T-helper 22 cell (primary cell): ENCODE measurements at places on chromosomes 3 and 15.
A peak's percentile ranks its signal among the peaks of the same experiment; 100 is the strongest.

DNA sequence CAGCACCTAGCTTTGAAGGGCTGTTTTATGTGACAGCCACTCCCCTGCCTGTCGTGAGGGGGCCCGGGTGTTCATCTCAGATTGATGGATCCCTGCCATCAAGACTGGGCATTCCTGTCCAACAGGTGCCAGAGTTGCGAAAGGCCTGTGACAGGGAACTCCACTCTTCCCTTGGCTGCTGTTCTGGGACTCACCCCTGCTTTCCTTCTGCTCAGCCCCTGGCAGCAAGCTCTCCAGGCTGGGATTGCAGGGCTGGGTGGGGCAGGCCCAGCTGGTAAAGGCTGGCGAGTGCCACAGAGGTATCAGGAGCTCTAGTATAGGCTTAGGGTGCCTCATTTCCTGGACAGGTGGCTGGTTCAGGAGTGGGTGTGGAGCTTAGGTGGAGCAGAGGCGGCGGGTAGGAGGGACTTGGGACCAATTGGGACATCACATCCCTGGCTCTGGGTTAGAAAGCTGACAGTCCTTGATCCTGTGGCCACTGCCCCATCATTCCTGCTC is at the start of gene PLA2G4B:
TSS of gene PLA2G4B (plus strand) at position 448 of the 498 bp plus-strand sequence. CDS start 67 bp downstream, outside the sequence.
- no peak for DNase-seq

DNA sequence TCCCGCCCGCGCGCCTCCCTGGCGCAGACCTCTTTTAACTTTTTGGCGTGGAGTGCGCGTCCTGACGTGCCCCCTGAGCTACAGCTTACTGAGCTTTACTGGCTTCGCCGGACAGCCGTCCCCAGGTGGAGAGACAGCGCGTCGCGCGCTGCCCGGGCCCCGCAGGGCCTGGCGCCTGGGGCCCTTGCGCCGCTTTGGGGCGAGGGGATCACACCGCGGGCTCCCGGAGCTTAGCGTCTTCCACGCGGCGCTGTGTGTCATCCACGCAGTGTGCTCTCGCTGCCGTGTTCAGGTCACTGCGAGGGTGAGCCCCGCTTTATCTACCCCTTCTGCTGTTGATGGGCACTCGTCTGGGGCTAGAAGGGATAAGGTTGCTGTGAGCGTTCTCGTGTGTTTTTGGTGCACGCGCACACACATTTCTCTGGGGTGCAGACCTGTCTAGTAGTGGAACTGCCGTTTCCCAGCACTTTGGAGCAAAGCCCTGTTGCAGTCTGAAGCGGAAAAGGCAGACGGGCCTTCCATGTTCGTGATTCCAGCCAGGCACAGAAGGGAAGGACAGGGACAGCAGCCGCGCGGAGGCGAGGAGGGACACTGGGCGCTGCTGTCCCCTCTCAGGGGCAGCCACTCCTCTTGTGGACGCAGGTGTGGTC is 33.1 kb upstream of the ALDH1L1 start:
- no peak for DNase-seq

DNA sequence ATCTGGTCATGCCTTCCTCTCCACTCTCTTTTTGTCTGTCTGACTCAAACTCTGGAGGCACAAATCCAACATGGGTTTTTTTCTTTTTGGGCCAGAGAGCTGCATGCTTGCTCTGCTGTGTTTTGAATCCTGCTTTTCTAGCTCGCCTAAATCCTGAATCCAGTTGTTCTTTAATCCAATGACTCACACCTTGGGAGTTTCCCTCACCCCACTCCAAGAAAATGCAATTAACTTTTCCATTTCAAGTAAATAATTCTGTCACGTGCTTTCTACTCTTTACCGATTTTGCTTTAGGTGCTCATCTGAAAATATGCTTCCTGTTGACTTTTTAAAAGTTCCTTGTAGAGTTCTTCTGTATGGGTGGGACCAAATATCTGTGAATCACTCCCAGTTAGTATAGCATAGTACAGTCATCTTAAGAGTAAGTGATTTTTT is 47.6 kb downstream of the SLMAP start:
- no peak for DNase-seq

- no peak for DNase-seq
These were observed 96.6 kb downstream of the DNAJB8 start for GRCh38 chr3:128369881-128370642.

DNA sequence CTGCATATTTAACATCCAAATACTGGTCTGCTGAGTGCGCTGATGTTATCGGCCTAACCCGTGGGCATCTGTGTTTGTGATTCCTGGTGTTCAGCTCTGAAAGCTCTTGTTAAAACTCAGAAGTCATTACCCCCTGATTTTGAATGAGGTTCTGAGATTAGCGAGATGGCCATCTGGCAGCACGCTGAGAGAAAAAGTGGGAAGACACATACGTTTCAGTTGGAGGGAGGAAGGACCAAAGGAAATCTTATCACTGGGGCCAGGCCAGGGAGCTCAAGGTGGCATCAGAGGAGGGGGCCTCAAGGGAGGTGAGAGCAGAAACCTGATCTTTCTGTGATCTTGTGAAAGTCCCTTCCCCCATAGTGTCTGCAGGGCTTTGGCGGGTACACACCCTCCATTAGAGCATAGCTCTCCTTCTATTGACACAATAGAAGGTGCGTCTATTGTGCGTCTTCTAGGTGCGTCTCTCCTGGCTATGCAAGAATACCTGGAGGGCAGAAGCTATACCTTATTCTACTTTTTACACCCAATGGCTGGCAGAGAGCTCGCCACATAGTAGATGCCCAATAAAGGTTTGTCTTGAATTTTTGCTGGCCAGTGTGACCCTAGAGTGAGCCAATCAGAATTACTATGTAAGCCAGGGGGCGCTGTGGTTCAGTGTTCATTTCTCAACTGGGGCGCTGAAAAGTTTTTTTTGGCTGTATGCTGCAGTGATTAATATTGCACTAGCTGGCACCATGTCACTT is 182.4 kb downstream of the SHQ1 start:
- DNase-seq = peak; percentile 6

GRCh38 chr3:20066850-20067617 is 26.8 kb downstream of the KAT2B start:
- DNase-seq = no peak

DNA sequence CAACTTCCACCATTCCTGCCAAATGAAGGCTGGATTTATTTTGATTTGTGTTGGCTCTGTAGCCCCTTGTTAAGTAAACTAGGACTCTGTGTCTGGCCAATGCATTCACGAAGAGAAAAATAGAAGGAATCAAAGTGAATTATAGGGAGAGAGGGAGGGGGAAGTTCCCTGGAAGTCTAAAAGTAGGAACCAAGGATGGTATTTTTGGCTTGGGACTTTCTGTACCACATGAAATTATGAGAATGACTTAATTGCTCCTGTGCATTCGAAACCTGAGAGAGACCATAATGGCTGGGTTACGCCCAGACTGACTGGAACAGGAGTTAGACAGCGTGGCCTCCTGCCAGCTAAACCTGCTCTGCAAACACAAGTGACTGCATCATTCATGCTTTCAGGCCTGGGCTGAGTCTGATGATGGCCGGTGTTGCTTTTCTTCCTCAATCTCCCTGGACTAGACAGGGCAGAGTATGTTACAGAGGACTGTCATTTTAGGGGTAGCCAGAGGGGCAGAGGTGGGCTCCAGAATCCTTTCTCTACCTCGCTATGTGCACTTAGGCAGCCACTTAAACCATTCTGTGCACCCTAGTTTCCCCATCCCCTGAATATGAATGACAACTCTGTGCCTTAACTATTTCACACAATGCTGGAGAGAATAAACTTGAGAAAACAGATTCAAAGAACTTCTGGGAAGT is 58.9 kb downstream of the MYO1E start:
- no peak for DNase-seq

DNA sequence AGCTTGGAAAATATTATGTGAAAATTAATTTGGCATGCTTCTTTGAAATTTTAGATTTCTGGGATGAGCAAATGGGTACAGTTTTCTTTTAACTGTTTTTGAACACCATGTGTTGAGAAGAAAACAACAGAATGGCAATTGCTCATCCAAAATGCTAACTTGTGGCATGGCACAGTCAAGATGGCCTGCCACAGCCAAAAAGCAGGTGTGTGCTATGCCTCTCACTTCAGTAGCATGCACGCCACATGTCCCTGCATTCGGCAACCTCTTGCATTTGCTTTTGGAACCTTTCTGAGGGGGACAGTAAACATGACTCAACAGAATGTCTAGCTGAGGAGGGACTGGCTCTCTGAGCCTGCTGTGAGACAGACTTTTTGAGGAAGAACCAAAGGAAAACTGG is 138.5 kb downstream of the TIGIT start:
- DNase-seq = no peak

GRCh38 chr3:149688122-149688757 is 30.4 kb upstream of the WWTR1 start:
- DNase-seq = no peak

DNA sequence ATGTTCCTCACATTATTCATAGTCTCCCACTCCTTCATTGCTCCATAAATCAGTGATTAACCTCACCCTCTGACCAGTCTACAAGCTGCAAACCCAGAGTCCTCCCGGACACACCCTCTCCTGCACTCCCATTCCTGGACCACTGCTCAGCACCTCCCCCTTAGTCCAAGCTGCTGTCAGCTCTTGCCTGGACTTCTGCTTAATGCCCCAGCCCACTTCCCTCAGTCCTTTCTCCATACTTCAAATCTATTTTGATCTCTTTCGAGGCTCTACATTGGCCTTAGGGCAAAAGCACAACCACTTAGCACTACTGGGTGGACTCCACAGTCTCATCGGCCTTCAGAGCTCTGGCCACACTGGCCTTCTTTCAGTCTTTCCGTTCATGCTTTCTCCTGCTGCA is 79.4 kb upstream of the FAM98B start:
- no peak for DNase-seq

DNA sequence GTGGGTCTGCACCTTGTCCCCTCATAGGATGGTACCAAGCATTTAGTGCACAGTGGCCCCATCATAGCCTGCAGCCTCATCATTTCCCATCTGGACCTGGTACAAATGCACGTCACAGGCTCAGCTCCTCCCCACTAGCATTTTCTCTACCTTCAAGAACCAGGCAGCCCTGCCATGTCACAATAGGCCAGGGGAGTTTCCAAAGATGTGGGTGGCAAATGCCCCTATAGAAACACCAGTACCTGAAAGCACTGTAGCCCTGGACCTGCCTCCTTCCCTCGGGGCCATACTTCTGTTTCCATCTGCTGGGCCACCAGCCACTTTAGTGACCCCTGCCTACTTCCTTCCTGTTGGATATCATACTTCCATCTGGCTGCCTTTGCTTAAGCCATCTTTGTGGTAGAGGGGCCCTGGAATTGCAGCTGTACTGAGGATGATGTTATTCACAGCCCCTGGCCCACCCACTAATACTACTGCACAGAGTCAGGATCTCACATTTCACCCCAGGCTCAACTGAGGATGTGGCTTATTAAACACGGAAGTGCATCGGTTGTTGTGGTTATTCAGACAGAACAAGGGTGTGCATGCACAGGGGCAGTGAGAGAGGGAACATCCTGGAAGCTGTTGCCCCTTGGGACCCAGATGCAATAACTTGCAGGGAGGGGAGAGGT is 3.8 kb downstream of the TCTA start:
- DNase-seq = peak; percentile 71

DNA sequence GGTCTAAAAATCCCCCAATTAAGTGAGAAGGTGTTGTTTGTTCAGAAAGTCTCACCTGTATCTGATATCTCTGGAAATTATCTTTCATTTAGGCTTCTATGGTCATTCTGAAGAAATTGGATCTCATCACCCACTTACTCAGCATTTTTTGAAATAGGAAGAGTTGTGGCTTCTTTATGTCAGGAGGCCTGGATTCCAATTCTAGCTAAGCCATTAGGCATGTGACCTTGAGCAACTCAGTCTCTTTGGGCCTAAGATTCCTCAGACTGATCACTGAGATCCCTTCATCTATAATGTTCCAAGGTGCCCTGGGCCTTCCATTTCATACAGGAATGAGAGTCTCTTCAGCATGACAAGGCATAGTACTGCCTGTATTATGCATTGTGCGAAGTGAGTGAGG is 70.3 kb downstream of the ARHGEF26 start:
- no peak for DNase-seq

DNA sequence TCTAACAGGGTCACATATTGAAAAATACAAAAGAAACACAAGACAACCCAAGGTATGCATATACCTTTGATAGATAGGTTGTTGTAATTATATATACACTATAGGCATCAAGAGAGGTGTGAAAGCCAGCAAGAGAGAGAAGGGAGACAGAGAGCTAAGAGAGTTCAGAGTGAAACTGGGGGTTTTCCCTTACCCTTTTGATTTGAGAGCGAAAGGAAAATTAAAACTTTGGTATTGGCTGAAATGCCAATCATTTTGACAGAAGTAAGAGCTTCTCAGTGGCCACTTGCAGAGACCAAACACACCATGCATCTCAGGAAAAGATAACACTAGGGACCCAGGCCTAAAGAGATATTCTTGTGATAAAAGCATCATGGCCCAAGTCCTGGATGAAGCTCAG is 183.6 kb downstream of the SHOX2 start:
- no peak for DNase-seq

DNA sequence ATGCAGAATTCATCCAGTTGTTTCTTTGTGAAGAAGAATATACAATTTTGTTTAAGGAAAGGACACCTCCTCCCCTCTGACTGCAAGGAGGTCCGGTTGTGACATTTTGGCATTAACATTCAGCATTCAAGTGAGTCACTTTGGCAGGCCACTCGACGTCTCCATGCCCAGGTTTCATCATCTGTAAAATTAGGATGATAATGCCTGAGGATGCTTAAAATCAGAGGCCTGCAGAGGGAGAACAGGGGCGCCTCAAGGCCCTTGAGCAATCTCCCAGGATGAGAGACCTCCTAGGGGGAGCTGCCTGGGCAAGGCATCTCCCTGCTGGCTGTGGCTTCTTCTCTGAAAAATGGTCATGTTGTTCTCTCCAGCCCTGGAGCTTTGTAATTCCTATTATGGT is 236.0 kb downstream of the CACNA2D3 start:
- DNase-seq = no peak

DNA sequence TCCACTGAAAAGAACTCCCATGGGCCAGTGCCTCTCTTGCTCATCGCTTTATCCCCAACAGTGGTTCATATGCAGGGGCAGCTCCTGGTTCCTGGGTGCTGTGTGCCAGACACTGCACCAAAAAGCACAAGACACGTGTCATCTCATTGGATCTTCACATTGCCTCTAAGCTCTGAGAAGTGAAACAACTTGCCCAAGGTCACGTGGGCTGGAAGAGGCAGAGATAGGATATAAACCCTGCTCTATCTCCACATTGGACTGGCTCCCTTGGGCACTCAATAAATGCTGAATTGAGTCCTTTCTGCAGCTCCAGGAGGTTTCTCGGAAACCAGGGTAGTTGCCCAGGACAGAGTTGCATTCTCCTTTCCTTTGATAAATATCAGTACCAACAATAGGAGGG is 88.1 kb downstream of the SRGAP3 start:
- no peak for DNase-seq

GRCh38 chr3:114942773-114943172 is 204.3 kb downstream of the ZBTB20 start:
- DNase-seq = no peak

- no peak for DNase-seq
These were observed 4.7 kb downstream of the DTWD1 start for GRCh38 chr15:49625460-49626036.

GRCh38 chr3:65607101-65607500 is 431.6 kb downstream of the MAGI1 start:
- no peak for DNase-seq

DNA sequence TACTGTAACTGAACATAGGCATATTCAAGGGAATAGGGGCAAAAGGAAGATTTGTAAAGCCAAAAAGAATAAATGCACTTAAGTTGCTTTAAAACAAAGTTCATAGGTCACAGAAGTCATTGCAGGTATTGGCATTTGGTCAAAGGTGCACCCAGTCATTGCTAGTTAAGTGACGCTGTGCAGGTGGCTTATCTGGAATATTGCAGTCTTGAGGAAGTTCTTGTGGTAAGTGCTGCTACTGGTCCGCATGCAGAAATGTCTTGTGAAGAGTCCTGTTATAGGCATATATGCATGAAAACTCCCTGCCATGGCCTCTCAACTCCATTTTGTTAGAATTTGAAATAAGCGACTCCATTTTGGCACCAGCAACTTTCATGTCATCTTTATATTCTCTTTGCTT is 293.1 kb downstream of the GBE1 start:
- DNase-seq = no peak
